Right lobe of liver (tissue), 6 donors: ENCODE measurements at places on chromosomes 4 and X. TPM values are rescaled to one million over a fixed set of nuclear protein-coding genes. Genes with fewer than 3 reads are reported as not detected.
A peak's percentile ranks its signal among the peaks of the same experiment; 100 is the strongest.

- no peaks in the 10 kb centered on the region for H3K4me1 ChIP-seq
- DNase-seq, result no peak
- H3K4me3 ChIP-seq, result no peak overlapping the region
- no peak overlapping the region for H3K27ac ChIP-seq
Measured at GRCh38 chrX:1466232-1466661, 13.5 kb upstream of the ASMTL start.

DNA sequence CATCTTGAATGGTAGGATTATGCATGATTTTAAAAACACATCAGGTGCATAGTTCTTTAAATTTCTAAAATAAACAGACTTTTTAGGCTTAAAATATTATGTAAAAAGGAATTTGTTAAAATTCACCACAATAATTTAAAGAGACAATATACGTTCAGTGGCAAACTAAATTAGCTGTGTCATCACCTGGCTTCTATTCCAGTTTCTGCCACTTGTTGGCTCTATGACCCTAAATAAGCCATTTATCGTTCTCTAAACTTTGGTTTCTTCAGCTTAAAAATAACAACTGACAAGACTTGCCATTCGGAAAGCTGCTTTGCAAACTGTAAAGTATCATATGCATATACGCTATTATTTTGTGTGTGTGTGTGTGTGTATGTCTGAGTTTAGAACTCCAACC lies 141.3 kb downstream of the MGST2 start:
- H3K27me3 ChIP-seq, result no peaks in the 10 kb centered on the region
- H3K36me3 ChIP-seq, result no peaks in the 10 kb centered on the region
- no peaks in the 10 kb centered on the region for H3K4me1 ChIP-seq
- no peak overlapping the region for H3K27ac ChIP-seq

- peak overlapping the region; percentile 31 for H3K4me3 ChIP-seq
- peak overlapping the region; percentile 13 for H3K27ac ChIP-seq
- no peaks in the 10 kb centered on the region for H3K27me3 ChIP-seq
- H3K4me1 ChIP-seq, result no peaks in the 10 kb centered on the region
- no peaks in the 10 kb centered on the region for H3K36me3 ChIP-seq
Measured at GRCh38 chrX:118495958-118496762, 545 bp downstream of the DOCK11 start.

DNA sequence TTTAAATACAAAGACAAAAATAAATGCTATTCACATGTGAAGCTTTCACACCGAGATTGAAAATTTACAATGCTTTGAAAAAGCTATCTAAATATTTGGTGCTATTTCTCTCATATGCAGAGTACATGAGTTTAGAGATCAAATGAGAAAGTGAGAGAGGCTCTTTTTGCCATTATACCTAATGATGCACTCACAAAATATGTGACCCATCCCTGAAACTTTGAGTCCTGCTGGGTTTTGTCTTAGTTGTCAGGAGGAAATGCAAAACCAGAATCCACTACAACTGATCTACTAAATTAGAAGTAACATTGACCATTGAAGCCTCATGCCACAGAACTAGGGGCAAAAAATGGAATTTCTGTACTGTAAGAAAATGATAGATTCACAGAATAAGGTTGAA lies 251.7 kb downstream of the MAPK10 start:
- H3K27me3 ChIP-seq, result no peaks in the 10 kb centered on the region
- no peak for DNase-seq
- no peaks in the 10 kb centered on the region for H3K36me3 ChIP-seq
- no peaks in the 10 kb centered on the region for H3K4me1 ChIP-seq

GRCh38 chr4:1298461-1298860 lies 8.8 kb downstream of the MAEA start:
- H3K4me1 ChIP-seq, result no peaks in the 10 kb centered on the region
- H3K27me3 ChIP-seq, result no peaks in the 10 kb centered on the region
- no peaks in the 10 kb centered on the region for H3K36me3 ChIP-seq
- peak; percentile 15 for DNase-seq
- no peak overlapping the region for H3K27ac ChIP-seq
- no peak overlapping the region for H3K4me3 ChIP-seq

DNA sequence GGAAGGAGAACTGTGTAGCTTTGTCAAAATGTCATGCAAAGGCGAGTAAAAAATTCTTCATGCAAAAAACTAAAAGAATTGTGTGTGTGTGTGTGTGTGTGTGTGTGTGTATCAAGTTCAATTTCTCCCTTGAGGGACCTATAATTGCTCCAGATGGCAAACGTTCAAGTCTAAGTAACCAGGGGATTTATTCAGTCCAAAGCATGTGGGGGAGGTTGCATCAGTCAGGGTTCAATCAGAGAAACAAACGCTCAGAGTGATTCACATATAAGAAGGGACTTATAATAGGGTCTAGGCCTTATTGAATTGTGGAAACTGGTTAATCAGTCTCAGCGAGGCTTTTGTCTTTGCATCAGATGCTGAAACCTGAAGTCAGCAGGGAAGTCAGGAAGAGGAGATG lies 5.0 kb downstream of the DCAF8L1 start:
- H3K4me1 ChIP-seq, result no peaks in the 10 kb centered on the region
- H3K27ac ChIP-seq, result no peak overlapping the region
- no peak for DNase-seq
- no peaks in the 10 kb centered on the region for H3K36me3 ChIP-seq
- no peaks in the 10 kb centered on the region for H3K27me3 ChIP-seq
- no peak overlapping the region for H3K4me3 ChIP-seq

The CYSLTR1 gene
- total RNA-seq, result 0.43 TPM

The P2RY10 gene
- total RNA-seq, result 0.43 TPM

GRCh38 chrX:123665197-123665596 lies 67.7 kb downstream of the THOC2 start:
- H3K4me1 ChIP-seq, result no peaks in the 10 kb centered on the region
- H3K27ac ChIP-seq, result no peak overlapping the region
- H3K4me3 ChIP-seq, result no peak overlapping the region
- no peak for DNase-seq
- H3K36me3 ChIP-seq, result no peaks in the 10 kb centered on the region

The UGT2B10 gene
- total RNA-seq, result 344 TPM

The TBC1D9 gene
- 7.1 TPM for total RNA-seq

DNA sequence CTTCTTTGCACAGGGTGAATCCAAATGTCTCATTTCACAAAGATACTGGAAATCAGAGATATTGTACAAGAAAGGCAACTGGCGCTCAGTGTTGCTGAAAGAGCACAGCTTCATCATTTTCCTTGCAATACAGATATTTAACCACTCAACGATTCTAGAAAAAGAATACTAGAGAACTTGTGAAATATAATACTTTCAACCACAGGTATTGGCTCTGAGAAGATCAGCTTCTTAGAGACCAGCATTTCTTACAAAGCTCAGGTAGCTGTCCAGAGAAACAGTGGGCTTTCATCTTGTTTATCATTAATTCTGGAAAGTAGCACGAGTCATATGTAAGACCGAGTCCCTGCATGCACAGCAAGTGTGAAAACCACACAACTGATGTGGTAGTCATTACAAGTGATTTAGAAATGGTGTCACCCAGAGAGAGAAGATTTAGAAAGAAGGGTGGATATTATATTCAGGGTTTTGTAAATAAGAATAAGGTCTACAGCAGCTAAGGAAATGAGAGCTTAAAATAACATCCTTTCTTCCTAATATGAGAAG lies 7.8 kb upstream of the PPARGC1A start:
- H3K27ac ChIP-seq, result no peak overlapping the region
- no peak overlapping the region for H3K4me3 ChIP-seq
- no peaks in the 10 kb centered on the region for H3K27me3 ChIP-seq
- H3K4me1 ChIP-seq, result no peaks in the 10 kb centered on the region

DNA sequence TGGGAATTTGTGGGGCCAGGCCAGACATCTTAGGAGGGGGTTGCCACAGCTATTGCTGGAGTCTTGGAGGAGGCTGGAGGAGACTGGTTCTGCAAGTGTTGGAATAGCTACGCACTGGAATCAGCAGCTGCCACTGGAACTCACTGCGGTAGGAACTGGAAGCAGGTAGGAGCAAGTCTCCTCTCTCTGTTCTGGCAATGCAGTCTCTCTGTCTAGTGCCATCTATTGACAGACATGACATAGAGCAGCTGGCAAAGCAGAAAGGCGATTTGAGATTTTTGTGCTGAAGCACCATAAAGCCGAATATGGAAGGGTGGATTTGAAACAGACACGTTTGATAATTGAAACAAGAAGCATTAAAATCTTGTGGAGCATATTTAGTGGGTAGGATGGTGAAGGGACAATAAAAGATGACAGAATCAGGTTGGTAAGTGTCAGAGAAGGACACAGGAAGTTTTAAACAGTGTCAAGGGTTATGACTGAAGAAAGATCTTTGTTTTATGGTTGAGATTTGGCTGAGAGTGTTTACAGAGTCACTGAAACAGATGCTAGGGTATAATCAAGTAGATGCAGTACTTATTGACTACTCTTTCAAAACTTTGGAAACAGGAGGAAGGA lies 23.5 kb upstream of the SYNPO2 start:
- no peaks in the 10 kb centered on the region for H3K4me1 ChIP-seq
- H3K27ac ChIP-seq, result no peak overlapping the region
- H3K36me3 ChIP-seq, result no peaks in the 10 kb centered on the region
- no peak overlapping the region for H3K4me3 ChIP-seq

DNA sequence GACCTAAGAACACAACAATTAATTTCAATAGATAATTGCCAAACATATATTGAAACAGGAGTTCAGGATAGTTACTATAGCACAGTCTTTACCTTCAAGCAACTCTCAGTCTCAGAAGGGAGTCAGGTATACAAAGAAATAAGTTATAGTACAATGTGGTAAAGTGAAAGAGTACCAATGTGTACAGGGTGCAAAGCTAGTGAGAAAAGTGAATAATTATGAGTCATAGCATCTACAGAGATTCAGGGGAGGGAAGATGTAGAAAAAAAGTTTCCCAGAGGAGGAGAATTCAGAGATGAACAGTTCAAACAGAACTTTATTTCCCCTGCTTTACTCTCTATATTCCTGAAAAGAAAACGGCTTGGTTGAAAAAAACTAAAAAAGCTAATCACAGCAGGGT lies 22.7 kb upstream of the DKK2 start:
- no peaks in the 10 kb centered on the region for H3K4me1 ChIP-seq
- DNase-seq, result no peak
- H3K36me3 ChIP-seq, result no peaks in the 10 kb centered on the region
- H3K27ac ChIP-seq, result no peak overlapping the region

GRCh38 chrX:84339507-84340364 lies 151.7 kb upstream of the RPS6KA6 start:
- no peaks in the 10 kb centered on the region for H3K36me3 ChIP-seq
- H3K27ac ChIP-seq, result no peak overlapping the region
- no peak overlapping the region for H3K4me3 ChIP-seq

The HHIP gene
- total RNA-seq, result 17.5 TPM

The OGT gene
- 67.0 TPM for total RNA-seq

DNA sequence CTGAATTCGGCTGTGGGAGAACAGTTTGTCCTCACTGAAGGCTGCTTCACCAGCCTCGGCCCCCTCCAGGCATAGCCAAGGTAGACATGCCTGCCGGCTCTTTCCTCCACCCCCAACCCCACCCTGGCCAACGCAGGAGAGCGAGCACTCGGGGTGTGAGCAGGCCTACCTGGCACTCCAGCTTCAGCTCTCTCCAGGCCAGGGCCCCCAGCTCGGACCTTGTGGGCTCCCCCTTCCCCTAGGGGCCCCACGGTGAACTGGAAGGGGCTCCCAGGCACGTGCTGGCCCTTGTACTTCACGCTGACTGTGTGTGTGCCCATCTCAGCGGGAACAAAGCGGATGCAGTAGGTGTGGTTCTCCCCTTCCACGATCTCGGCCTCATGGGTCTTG lies 22.4 kb downstream of the FLNA start:
- H3K4me1 ChIP-seq, result no peaks in the 10 kb centered on the region
- no peaks in the 10 kb centered on the region for H3K27me3 ChIP-seq
- H3K27ac ChIP-seq, result no peak overlapping the region

- H3K4me1 ChIP-seq, result no peaks in the 10 kb centered on the region
- H3K36me3 ChIP-seq, result no peaks in the 10 kb centered on the region
- H3K27ac ChIP-seq, result no peak overlapping the region
- DNase-seq, result no peak
- no peak overlapping the region for H3K4me3 ChIP-seq
- H3K27me3 ChIP-seq, result no peaks in the 10 kb centered on the region
Measured at GRCh38 chr4:81648576-81649275, 177.0 kb upstream of the RASGEF1B start.

DNA sequence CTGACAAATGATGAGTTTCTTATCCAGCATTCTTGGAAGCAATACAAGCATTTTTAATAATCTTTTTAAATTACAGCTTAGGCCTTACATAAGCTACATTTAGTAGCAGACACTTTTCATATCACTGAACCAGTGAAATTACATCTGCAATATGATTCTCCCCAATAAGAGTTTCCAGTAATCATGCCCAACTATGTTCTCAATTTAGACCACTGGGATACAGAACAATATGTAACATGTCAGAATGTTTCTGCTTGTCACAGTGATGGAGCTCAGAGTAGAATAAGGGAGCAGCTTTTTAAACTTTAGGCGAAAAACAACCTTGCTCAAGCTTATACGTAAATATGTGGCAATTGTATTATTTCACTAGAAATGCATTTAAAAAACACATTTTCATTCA lies 1132.2 kb downstream of the FAT4 start:
- no peaks in the 10 kb centered on the region for H3K36me3 ChIP-seq
- DNase-seq, result no peak
- H3K27ac ChIP-seq, result no peak overlapping the region
- no peak overlapping the region for H3K4me3 ChIP-seq

The UGT2B15 gene
- 131 TPM for total RNA-seq

The HS3ST1 gene
- total RNA-seq, result 0.67 TPM

- no peak overlapping the region for H3K4me3 ChIP-seq
- H3K27ac ChIP-seq, result no peak overlapping the region
- no peak for DNase-seq
- no peaks in the 10 kb centered on the region for H3K36me3 ChIP-seq
- H3K27me3 ChIP-seq, result no peaks in the 10 kb centered on the region
Measured at GRCh38 chrX:20224814-20225487, 41.8 kb downstream of the RPS6KA3 start.

The PPP1R2C gene
- total RNA-seq, result not detected

The TMPRSS11D gene
- not detected for total RNA-seq

The ANKRD37 gene
- total RNA-seq, result 4.5 TPM

The FHDC1 gene
- total RNA-seq, result 0.18 TPM

- H3K36me3 ChIP-seq, result no peaks in the 10 kb centered on the region
- H3K27ac ChIP-seq, result no peak overlapping the region
- no peaks in the 10 kb centered on the region for H3K4me1 ChIP-seq
- DNase-seq, result no peak
- no peak overlapping the region for H3K4me3 ChIP-seq
Measured at GRCh38 chr4:47525154-47525819, 40.2 kb downstream of the ATP10D start.

The HSD17B13 gene
- 27.1 TPM for total RNA-seq

DNA sequence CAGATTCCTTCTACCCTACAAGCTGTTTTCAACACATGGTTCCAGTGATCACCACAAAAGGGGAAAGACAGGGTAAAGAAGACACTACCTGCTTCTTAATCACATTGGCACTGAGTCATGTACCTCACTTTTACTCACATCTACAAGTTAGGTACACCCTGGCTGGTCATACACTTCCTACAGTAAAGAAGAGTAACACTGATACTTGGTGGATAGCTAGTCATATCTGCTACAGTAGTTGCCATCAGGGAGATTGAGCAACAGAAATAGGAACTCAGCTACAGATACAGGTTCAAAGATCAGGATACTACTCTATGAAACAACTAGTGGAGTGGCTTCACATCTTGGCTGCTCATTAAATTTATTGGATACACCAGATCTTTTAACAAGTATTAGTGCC lies 105.4 kb upstream of the DIAPH2 start:
- no peak overlapping the region for H3K4me3 ChIP-seq
- no peaks in the 10 kb centered on the region for H3K27me3 ChIP-seq
- H3K4me1 ChIP-seq, result no peaks in the 10 kb centered on the region
- no peaks in the 10 kb centered on the region for H3K36me3 ChIP-seq
- no peak overlapping the region for H3K27ac ChIP-seq
